Stimulated activated CD4-positive, alpha-beta T cell treated with anti-CD3 and anti-CD28 coated beads, TNF-alpha, amount 100 ng/mL, for 1 hour (primary cell): ENCODE measurements at places on chromosomes 16 and 17.

DNA sequence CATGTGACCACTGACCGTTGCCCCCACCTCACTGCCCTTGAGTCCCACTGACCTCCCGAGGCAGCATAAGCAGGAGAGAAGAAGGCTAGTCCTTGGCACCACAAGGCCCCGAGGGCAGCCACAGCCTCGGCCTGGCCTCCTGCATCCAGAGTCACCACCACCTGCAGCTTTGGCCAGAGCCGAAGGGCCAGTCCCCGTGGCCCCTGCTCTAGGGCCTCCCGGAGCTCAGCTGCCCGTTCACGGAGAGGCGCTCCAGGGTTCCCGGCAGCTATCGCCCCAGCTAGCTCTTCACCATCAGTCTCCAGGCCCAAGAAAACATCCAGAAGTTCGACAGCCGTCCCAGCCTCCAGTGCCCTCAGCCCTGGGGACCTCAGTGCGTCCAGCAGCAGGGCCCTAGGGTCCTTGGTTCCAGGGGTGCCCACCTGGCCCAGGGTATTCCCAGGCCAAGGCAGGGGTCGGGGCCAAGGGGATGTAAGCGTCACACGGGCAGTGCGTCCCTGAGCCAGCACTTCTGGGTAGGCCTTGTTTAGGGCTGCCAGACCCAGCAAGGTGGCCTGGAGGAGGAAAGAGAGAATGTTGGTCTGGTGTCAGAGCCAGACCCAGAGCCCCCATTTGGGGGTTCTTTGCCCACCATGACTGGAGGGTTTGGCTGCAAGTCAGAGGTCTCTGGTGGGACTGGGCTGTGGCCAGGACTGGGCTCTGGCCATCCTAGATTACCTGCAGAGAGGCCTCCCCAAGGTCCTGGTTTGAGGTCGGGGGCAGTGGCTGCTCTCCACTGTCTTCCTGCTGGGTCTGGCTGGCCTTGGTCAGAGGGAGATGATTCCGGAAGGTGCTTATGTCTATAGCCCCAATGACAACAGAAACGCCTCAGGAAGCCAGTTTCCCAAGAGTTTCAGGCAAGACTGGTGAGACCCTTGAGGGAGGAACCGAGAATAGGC lies 1.8 kb downstream of the GHDC start:
- no peak for DNase-seq

GRCh38 chr17:17693253-17694168 lies 12.3 kb downstream of the RAI1 start:
- no peak for DNase-seq

- no peak for DNase-seq
Observed at GRCh38 chr17:64698725-64699124, 36.6 kb upstream of the SMURF2 start.

- no peak for DNase-seq
Observed at GRCh38 chr17:44331249-44331760, 6.7 kb upstream of the SLC25A39 start.

- DNase-seq: no peak
Observed at GRCh38 chr17:15411384-15412198, 55.8 kb downstream of the CDRT4 start.

GRCh38 chr17:47845716-47846075 lies 4.6 kb upstream of the SCRN2 start:
- no peak for DNase-seq

DNA sequence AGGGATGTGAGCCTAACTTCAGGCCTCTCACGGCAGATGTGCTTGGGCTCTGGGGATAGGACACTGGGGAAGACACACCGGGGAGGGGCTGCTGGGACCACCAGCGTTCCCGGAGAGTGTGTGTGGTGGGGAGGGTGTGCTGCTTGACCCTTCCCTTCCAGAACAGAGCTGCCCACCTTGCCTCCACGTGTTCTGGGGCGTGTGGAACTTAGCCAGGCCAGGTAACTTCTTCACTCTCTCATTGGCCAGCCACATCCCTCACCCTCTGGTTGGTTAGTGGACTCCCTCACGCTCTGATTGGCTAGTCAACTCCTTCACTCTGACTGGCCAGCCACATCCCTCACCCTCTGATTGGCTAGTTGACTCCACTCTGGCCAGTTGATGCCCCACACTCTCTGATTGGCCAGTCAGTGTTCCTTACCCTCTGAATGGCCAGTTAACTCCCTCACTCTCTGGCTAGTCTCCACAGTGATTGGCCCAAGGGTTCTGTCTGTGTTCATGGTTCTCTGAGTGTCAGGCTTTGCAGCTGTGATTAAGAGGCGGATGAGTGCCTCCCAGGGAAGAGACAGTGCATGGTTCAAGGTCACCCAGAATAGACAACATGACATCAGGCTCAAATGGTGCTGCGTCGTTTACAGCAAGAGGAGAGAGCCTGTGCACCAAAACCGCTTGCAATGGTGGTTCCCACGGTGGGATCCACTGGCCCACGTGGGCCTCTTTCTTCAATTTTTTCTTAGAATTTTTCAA lies 10.0 kb downstream of the TMEM235 start:
- DNase-seq: no peak

- no peak for DNase-seq
Observed at GRCh38 chr17:82302568-82302963, 14.8 kb downstream of the CD7 start.

DNA sequence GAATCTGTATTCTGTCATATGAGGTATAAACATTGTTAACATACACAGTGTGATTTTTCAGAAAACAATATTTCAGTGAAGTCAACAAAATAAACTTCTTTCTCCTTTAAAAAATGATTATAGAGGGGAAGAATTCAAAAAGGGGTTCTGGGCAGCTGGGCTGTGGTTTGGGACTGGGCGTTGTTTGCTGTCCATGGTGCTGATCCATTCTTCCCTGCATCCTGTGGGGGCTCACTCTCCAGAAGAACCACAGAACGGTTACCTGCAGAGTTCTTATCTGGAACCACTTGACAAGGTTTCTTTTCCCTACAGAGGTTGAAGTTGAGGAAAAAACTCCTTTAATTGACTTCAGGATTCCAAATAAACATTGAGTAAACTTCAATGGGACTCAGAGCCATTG lies 1091.0 kb downstream of the CDH8 start:
- DNase-seq: no peak

DNA sequence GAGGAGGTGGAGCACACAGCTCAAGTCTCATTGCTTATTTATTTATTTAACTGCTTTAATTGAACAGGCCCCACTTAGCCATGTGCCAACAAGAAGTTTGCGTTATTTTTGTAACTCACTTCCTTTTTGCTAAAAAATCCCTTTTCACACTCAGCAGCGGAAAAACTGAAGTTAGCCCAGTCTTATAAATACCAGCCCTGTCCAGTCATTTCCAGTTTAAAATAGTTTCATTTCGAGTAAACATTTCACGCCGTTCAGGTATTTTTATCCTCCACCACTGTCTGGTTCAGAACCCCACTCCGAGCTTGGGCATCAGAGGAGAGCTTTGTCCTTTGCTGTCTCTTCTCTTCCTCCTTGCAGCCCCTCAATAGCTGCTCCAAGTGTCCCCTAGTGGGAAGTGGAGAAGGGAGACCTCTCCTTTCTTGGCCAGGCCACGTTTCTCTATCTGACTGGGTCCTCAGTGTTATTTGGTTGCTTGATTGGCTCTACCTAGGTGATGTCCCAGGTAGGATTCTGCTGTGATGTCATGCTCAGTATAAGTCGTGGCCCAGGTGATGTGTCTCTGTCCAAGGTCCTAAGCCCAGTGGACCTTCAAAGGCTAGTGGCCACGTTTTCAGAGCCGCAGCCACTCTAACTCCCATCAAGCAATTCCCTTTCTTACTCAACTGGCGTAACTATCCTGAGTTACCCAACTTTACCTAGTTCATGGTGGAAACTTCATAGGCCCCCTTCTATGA lies 53.0 kb upstream of the GAS7 start:
- no peak for DNase-seq

DNA sequence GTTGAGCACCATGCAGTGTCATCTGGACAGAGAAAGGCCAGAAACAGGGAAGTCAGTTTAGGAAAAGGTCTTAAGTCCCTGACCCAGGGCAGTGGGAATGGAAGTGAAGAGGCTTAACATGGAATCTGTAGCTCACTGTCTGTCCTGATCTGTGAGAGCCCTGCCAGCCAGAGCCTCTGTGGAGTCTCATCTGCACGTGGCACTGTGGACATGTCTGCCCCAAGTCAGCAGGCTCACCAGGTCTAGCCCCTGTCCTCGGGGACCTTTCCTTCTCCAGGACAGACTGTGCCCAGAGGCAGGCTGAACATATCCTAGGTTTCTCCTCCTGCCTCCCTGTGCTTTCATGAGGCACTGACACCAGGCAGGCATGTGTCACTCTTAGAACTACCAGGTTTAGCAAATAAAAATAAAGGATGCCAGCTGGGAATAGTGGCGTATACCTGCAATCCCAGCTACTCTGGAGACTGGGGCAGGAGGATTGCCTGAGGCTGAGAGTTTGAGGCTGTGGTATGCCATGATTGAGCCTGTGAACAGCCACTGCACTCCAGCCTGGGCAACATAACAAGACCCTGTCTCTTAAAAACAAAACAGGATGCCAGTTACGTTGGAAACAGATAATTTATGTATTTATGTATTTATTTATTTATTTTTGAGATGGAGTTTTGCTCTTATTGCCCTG lies 22.4 kb downstream of the UNK start:
- DNase-seq: no peak

DNA sequence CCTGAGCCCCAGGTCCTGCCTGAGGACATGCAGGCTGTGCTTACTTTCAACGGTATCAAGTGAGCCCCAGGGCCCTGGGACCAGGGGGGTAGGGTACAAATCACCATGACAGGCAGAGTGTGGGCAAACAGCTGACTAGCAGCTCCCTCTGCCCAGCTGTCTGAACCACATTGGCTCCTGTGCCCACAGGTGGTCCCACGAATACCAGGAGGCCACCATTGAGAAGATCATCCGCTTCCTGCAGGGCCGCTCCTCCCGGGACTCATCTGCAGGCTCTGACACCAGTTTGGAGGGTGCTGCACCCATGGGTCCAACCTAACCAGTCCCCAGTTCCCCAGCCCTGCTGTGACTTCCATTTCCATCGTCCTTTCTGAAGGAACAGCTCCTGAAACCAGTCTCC lies 10.0 kb downstream of the SLC46A1 start:
- no peak for DNase-seq

DNA sequence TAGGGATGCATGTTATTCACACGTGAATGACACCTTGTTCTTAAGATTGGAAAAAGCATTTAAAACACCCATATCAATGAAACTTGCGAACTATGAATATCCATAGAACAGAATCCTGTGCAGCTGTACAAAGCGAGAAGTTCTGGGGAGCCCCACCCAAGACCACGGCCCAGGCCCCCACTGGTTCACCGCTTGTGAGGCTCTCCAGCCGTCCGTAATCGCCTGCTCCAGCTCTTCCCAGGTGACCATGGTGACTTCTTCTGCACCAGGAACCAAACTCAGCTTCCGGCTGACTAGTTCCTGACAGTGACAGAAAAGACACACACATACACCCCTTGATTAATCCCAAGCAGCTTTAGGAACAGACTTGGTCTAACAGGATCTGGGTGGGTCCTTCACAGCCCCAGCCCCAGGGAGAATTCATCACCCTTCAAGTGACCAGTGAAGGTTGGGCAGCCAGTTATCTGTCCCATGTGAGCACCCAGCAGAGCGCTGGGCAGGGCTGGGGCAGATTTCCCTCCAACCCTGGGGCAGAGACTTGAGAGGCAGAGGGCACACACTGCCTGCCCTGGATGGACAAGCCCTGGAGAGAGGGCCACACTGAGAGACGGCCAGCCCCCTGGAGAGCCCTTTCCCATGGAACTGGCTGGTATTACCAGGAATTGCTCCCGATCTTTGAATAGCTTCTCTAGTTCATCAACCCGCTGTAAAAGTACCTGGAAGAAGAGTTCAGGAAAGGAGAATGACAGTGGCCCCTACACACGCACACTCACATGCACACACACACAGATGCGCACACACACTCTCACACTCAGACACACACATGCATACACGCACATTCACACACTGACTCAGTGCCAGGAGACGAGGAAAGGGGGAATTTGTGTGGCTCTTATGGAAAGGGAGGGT lies 3.6 kb downstream of the QRICH2 start:
- no peak for DNase-seq

GRCh38 chr16:22109258-22109898 lies 17.0 kb downstream of the VWA3A start:
- DNase-seq: no peak

DNA sequence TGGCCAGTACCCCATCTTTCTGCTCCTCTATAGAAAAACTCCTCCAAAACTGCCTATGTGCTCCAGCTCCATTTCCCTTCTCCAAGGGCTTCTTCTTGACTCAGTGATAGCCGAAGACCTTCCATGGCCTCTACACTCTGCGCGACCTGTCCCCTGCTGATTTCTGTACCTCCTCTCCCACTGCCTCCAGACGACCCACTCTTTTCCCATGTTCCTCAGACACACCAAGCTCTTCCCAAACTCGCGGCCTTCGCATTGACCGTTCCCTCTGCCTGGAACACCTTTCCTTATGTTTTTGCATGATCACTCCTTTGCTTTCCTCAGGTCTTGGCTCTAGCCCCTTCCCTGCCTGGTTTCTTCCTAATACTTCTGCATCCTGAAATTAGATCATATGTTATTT lies 255.6 kb upstream of the SDK2 start:
- DNase-seq: no peak

- peak; percentile 21 for DNase-seq
Observed at GRCh38 chr16:2019518-2019920, at the start of gene NPW. NPW (plus strand) TSS chr16:2019785.

DNA sequence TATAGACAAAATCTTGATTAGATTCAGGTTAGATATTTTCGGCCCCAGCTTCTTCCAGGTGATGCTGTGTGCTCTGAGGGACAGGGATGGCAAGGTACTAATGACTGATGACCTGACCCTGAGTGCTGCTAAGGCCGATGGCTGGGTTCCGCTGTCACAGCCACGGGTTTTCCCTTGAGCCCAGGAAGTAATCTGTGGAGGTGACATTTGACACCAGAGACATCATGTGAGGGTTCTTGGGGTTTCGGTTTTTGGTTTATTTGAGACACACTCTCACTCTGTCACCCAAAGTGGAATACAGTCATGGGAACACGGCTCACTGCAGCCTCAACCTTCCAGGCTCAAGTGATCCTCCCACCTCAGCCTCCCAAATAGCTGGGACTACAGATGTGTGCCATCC lies 9.8 kb downstream of the OTOP3 start:
- DNase-seq: no peak

DNA sequence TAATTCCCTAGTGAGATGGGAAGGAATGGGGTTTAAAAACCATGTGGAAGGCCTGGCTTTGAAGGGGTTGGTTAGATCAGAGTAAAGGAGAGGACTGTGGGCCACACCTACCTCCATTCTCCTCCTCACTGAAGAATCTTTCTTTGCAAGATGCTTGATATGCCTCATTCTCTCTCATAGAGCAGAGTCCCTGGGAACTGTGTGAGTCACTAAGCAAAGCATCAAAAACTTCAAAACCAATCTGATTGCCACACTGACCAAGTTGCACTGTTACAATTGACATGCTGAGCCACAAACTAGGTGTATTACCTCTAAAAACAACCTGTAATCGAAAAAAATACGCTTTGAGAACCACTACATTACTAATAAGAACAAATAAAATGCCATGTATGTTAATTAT lies 2.0 kb downstream of the TUBD1 start:
- DNase-seq: no peak
